ENCODE measurements at places on chromosomes 6 and 20.

DNA sequence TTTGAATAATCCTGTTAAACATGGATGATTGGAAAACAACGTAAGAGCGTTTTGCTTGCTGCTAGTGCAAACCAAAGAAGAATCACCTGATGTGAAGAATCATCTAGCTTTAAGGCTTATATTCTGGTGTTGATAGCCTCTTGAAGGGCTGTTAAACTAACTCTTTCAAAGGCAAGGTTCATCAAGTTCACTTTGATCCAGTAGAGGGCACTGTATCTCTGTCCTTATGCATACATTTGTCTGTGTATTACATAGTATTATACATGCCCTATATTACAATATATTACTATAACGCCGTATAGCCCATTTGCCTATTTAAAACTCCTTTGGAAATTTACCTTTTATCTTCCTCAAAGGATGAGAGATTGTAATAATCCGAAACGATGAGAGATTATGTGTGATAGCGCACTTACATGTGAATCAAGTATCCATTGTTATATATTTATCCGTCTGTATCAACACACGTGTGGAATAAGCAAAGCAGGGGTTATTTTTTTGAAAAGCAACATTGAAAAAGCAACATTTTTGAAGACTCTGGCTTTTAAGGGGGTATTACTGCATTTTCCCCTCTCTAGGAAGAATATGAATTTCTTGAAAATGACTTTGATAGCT lies 50.8 kb upstream of the NRN1 start:
- DNase-seq, result peak; percentile 5

- no peak for DNase-seq
Observed at GRCh38 chr20:4454111-4454510, 267.6 kb upstream of the PRND start.

GRCh38 chr6:21359926-21360325 lies 233.6 kb upstream of the SOX4 start:
- DNase-seq, result no peak

DNA sequence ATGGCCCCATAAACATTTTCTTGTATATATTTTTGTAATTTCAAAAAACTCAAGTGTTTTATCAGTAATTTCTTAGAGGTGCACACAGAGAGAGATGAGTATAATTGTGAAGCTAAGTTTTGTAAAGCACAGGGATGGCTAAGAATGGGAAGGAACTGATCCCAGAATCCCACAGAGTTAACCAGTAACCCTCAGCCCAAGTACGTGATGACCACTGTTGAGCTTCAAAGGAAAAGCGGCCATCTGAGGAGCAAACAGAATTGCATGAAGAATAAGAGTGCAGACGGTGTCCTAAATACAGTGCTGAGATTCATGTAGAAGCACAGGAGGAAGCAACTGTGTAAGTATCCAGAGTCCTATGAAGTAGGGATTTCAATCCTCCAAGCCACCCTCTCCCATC lies 28.1 kb upstream of the HLA-C start:
- DNase-seq, result no peak

DNA sequence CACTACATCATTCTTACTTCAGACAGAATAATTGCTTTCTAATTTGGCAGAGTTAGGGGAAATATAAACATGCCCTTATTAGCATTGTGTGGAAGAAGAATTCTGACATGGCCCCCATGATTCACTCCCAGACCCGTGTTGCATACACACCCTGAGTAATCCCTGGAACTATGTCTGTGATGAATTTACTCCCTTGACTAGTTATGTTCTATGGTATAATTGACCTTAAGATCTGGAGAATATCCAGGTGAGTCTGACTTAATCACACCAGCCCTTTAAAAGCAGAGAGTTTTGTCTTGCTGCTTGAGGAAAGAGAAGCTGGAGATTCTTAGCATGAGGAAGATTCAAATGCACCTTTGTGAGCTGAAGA lies 262.9 kb downstream of the SOX4 start:
- DNase-seq, result peak; percentile 69

GRCh38 chr20:3658019-3658715 lies 5.0 kb downstream of the GFRA4 start:
- DNase-seq, result no peak

GRCh38 chr6:165222315-165223025 lies 86.9 kb downstream of the C6orf118 start:
- DNase-seq, result no peak

DNA sequence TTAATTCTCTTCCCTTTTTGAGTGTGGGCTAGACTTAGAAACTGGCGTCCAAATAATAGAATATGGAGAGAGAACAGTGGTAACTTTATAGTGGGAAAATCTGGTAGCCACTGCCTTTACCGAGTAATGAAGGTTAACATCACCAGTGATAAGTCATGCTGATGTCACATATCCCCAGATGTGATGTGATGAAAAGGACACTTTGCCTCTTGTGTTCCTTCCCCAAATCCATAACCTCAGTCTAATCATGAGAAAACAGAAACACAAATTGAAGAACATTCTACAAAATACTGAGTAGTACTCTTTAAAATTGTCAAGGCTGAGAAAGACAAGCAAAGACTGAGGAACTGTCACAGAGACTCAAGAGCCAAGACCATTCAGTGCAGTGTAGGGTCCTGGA lies 17.8 kb downstream of the ANKS1A start:
- DNase-seq, result no peak

DNA sequence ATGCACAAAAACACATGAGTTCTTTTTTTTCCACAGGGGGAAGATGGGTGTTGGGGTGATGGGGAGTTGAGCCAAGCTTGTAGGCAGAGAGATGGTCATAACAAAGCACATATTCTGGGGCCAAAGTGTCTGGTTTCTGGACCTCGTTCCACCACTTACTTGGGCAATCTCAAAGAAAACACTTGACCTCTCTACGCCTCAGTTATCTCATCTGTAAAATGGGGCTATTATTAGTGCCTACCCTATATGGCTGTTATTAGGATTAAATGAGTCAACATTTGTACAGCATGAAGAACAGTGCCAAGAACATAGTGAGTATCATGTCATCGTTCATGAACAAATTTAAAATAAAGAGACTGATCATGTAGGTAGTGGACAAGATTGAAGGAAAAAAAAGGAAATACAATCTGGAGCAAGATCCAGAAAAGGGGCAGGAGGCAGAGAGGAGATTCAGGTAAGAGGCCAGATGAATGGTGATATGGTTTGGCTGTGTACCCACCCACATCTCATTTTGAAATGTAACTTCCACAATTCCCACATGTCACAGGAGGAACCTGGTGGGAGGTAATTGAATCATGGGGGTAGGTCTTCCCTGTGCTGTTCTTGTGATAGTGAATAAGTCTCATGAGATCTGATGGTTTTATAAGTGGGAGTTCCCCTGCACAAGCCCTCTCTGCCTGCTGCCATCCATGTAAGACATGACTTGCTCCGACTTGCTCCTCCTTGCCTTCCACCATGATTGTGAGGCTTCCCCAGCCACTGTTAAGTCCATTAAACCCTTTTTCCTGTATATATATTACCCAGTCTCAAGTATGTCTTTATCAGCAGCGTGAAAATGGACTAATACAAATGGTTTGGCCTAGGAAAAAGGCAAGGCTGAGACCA lies 14.2 kb downstream of the EEF1E1 start:
- no peak for DNase-seq

DNA sequence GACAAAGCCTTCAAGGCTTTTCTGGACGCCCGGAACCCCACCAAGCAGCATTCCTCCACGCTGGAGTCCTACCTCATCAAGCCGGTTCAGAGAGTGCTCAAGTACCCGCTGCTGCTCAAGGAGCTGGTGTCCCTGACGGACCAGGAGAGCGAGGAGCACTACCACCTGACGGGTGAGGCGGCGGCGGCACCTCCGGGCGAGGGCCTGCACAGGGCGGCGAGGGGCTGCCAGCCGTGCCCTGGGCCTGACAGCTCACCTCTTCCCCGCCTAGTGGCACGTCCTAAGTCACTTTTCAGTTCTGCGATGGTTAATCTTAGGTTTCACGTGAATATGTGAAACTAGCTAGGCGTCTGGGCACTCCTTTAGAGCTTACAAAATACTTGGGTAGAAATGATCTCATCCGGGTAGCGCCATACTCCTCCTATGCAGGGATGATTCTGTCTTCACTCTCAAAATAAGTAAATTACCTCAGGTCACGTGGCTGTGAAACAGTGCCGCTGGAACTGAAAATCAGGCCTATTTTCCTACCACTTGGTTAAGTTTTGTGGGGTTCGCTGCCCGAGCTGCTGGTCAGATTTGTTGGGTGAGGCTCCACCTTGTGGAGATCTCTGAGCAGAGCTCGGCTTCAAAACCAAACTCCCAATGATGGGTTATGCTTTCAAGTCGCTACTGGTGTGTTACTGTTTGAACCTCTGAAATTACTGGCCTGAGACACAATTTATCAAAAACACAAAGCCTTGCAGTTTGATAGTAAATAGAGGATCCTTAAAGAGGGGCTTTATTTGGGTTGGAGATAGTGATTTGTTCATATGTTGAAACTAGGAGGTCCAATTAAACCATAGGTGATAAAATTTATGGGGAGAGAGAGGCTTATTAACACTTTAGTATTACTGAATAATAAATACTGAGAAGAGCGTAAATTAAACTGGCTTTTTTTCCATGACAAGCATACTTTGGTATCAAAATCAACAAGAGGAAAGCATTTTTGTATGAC lies 15.5 kb upstream of the CLDN20 start:
- DNase-seq, result no peak

- no peak for DNase-seq
Observed at GRCh38 chr6:74671558-74672025, 534.3 kb downstream of the COL12A1 start.

GRCh38 chr6:52577778-52578463 lies 1.1 kb upstream of the TRAM2 start:
- DNase-seq, result no peak

DNA sequence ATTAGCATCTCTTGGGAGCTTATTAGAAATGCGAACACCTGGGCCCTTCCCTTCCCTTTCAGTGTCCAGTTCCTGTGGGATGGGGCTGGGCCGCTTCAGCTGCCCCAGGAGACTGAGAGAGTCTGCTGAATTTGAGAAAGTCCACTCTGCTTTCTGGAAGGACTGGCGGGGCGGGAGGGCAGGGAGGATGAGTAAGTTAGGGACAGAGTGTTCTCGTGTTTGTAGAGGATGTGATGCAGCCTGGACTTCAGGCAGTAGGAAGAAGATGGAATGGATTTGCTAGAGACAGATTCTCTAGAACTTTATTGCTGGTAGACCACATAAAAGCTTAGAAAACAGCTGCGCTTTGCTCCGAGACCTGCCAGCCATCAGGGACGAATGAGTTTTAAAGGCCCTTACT lies 1.1 kb upstream of the TULP4 start:
- no peak for DNase-seq

DNA sequence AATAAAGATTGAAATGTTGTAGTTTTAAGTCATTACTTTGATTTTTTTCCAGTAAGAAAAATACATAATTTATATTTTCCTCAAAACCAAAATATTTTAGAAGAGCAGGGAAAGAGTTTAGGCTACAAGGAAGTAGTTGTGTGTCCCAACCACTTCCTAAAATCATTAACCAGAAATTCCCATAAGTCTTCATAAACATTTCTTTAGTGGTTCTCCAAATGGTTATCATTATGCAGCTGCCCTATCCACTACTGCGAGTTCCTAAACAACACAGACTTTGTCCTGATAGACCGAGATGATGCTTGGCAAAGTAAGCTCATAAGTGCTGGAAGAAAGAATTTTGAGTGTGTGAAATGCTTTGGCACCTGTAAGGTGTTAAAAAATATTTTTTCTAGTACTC lies 93.6 kb downstream of the ARMC2 start:
- no peak for DNase-seq

GRCh38 chr20:3315136-3315535 lies 76.1 kb upstream of the SLC4A11 start:
- no peak for DNase-seq

DNA sequence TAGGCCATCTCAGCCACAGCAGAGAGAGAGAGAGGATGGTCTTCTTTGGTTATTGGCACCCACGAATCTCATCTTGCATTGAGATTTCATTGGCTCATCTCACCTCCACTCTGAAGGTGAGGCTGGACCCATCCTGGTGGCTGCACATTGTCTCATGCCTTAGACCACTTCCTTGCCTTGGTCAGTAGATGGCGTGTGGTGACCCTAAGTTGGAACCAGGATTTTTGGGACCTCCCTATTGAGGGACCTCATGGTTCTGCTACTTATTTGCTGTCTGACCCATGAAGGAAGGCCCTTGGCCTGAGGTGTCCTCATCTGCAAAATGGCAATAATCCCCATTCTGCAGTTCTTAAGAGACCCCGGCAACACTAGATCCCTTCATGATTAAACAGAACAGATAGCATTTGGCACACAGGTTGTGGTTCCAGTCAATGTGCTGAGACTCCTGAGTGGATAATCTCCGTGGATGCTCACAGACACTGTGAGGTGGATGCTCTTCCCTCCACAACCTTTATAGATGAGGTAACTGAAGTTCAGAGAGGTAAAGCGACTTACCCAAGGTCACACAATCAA lies 21.5 kb upstream of the AAR2 start:
- DNase-seq, result no peak

GRCh38 chr20:50572938-50573777 lies 63.0 kb downstream of the PTPN1 start:
- no peak for DNase-seq

DNA sequence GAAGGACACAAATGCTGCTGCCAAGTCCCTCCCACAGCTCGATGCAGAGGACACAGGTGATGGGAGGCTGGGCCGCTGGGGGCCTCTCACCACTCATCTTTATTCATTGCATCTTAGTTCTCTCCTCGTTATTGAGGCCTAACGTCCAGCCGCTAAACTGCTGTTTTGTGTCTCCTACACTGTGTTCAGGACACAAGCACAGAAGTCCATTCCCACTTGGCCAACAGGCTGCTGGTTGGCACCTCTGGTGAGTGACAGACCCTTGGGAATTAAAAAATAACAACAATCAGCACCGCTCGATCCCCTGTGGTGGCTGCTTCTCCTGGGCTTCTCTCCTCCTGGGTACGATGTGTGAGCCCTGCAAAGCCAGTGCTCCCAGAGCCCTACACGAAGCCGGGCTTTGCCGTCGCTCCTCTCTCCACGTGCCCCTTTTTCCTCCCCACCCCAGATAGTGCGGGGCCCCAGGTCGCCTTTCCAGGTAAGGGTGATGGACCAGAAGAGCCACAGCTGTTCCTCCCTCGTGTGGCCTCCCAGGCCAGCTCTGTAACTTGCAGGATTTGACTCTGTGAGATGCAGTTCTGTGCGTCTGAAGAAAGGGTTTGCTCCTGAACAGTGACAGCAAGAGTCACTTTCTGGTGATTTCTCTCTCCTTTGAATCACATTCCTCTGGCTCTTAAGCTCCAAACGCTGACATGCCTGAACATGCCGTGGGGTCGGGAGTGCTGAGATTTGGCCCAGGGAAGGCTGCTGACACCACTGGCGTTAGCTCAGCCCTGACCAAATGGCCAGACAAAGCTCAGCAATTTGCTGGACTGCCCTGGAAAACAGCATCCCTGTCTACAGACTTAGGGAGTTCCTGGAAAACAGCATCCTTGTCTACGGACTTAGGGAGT lies 59.3 kb downstream of the DLL1 start:
- DNase-seq, result no peak

Measured in keratinocyte (primary cell).